ENCODE measurements at places on chromosomes 11 and 22.

DNA sequence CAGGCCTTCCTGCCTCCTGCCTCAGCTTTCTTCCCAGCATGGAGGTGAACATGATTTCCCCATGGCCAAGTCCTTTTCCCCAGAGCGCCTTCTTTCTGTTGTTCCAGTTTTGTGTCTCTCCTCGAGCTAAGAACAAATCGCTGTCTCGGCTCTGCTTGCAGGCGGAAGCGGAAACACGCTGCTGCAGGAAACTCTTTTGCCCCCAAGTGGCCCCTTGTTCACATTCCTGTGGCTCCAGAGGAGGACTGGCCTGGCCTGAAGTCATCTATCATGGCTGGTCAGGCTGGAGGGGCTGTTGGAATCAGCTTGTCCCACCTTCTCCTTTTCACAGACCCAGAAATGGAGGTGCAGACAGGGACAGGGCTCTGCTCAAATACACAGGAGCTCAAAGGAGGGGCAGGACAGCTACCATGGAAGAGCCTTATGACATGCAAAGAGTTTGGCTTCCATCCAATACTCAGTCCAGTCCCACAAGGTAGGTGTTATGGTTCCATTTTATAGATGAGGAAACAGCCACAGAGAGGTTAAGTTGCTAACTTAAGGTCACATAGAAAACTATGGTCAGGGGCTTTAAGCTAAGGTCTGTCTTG, 182.2 kb upstream of the SYT13 start:
- no peak for DNase-seq

GRCh38 chr11:128905345-128906184, 14.4 kb downstream of the KCNJ5 start:
- DNase-seq: no peak

DNA sequence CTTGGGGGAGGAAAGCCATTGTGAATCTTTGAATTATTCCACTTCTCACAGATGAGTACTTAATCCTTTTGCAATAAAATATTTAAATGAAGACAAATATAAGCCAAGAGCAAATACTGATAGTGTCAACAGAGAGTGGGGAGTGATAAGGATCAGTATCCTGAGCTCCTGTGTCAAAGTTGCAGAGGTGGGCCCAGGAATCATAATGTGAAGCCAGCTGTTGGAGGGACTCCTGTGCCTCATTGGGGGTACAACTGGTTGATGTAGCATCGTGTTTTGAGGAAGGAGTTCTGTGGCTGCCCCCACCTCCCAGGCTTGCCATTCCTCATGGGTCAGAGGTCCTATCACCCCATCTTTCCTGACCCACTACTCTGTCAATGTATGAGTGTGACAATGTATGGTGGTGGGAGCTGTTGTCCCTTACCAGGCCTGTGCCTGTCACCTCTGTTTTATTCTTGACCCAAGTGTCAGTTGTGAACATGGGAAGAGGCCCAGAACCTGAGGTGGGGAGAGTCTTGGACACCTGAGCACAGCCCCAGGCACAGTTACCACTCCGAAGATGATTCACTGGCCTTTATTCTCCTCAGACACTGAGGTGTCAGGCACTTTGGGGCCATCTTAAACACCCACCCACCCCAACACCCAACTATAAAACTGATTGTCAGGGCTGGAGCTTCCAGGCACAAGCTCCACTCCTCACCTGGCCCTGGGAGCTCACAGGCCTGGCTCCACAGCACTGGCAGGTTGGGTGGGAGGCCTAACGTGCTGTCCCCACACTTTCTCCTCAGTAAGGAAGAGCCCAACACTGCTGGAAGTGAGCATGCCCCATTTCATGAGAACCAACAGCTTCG, 38.4 kb downstream of the KCNQ1OT1 start:
- no peak for DNase-seq

DNA sequence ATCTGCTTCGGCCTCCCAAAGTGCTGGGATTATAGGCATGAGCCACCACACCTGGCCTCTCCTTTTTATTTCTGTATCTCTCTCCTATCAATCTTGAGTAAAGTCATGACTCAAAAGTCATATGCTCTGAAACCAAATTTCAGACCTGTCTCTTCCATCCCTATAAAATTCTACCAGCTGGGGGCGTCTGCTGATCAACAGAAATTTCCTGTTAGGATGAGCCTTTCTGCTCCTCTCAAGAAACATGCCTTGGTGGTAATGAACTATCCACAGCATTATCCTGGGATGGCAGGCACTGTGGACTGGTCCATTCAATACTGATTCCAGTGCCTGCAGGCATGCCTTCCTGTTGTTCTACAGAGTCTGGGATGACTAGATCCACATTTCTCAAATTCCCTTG, 472.6 kb downstream of the NELL1 start:
- DNase-seq: no peak

DNA sequence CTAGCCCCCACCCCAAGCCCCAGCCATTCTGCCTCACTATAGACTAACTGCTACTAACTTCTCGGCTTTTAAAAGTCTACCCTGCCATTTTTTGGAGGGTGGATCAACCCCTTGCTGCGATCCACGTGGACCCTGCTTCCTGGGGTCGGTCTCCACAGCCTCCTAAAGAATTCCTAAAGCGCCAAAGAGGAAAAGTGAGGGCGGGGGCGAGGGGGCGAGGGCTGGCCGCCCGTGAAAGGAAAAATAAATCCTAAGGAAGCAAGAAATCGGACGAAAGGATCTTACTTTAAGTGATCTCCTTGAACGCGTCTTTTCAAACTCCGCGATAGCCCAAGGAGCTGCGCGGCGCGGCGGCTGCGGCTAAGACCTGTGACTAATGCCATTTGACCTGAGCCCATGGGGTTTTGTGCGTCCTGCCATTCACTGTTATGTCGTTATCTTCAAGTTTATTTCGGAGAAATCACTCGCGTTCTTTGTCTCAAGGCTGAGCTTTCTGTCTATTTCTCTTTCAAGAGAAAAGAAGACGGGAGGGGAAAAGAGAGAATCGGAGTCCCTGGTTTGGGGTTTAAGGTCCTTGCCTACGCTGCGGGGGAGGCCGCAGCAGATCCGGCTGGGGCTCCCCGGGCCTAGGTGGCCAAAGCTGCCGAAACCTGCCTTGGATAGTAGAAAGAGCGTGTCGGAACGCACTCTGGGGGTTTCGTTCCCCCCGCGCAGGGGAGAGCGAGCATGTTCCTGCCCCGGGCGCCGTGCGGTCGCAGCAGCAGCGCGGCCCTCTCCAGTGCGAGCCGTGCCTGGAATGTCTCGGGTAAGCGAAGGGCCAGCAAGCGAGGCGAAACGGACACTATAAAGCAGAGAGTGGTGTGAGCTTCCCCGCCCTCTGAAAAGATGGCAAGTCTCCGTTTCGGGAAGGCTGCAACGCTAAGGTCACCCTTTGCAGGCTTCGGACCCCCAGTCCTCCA, 2.8 kb upstream of the DBX1 start:
- DNase-seq: no peak

- no peak for DNase-seq
Measured at GRCh38 chr11:65506290-65506771, 7.5 kb downstream of the MALAT1 start.

DNA sequence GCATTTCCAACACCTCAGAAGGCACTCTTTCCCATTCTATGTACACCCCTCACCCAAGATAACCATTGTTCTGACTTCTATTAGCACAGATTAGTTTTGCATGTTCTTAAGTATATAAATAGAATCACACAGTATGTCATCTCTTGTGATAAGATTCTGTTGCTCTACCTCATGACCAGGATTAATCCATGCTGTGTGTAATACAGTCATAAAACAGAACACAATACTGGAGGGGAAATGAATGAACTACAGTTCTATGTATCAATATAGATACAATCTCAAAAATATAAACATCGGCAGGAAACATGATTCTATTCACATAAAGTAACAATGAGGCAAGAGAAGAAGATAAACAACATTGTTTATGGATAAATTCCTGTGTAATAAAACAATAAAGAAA, 151.5 kb downstream of the ATG16L2 start:
- no peak for DNase-seq

DNA sequence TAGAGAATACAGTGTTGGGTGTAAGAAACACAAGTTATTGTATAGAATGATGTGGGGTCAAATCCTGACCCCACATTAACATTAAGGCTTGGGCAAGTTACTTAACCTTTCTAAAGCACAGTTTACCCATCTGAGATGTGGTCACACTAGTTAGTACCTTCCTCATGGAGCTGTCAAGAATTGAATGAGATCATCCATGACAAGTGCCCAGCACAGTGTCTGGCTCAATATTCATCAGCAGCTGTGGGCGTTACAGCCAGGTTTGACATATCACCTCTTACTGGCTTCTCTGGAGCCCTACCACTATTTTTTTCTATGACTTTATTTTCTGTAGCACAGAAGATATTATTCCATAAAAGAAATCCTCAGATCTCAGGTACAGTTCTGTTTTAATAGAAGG, 57.2 kb downstream of the SC5D start:
- no peak for DNase-seq

- no peak for DNase-seq
Measured at GRCh38 chr11:14672635-14673034, 29.0 kb downstream of the PDE3B start.

- DNase-seq: no peak
Measured at GRCh38 chr11:120144501-120144900, 6.6 kb upstream of the TRIM29 start.

- peak; percentile 35 for DNase-seq
Measured at GRCh38 chr22:37906364-37907008, 389 bp downstream of the MICALL1 start.

- DNase-seq: no peak
Measured at GRCh38 chr11:73972620-73973449, 9.8 kb downstream of the UCP2 start.

DNA sequence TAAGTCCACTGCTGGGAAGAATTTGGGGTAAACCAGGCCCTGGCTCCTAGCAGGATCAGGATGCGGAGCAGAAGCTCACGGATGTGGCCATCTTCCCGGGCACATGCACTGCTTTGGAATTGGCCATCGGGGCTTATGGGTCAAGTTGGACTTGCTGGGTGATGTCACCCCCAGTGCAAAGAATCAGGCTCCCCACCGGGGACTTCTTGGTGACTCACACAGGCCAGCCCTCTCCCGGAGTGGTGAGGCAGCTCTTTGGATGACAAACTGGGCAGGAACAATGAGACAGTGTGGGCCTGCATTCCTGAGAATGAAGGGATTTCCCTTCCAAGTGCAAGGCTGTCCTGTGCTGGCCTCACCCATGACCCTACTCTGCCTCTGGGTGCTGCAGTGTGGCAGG, 128.8 kb upstream of the ANO1 start:
- peak; percentile 15 for DNase-seq

- no peak for DNase-seq
Measured at GRCh38 chr11:45974806-45975205, 52.4 kb downstream of the LARGE2 start.

GRCh38 chr11:126841999-126842398, 158.6 kb downstream of the KIRREL3 start:
- no peak for DNase-seq

DNA sequence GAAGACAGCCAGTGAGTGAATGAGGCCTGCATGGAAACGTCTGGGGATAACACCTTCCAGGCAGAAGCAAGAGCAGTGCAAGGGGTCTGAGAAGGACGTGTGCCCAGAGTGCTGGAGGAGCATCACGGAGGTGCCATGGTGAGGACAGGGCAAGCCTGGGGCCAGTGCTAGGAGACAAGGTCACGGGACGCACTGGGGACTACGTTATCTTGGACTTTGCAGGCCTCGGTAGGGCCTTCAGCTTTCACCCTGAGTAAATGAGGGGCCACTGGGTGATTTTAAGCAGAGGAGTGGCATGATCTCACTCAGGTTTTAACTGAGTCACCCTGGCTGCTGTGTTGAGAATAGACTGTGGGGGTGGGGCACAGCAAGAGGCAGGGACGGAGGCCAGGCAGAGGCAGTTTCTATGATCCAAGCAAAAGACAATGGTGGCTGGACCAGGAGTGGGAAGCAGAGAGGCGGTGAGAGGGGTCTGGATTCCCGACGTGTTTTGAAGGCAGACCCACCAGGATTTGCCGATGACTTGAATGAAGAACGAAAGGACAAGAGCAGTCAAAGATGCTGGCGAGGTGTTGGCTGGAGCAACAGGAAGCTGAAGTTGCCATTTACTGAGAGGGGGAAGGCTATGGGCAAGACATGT, 102.7 kb upstream of the PARVA start:
- DNase-seq: no peak

DNA sequence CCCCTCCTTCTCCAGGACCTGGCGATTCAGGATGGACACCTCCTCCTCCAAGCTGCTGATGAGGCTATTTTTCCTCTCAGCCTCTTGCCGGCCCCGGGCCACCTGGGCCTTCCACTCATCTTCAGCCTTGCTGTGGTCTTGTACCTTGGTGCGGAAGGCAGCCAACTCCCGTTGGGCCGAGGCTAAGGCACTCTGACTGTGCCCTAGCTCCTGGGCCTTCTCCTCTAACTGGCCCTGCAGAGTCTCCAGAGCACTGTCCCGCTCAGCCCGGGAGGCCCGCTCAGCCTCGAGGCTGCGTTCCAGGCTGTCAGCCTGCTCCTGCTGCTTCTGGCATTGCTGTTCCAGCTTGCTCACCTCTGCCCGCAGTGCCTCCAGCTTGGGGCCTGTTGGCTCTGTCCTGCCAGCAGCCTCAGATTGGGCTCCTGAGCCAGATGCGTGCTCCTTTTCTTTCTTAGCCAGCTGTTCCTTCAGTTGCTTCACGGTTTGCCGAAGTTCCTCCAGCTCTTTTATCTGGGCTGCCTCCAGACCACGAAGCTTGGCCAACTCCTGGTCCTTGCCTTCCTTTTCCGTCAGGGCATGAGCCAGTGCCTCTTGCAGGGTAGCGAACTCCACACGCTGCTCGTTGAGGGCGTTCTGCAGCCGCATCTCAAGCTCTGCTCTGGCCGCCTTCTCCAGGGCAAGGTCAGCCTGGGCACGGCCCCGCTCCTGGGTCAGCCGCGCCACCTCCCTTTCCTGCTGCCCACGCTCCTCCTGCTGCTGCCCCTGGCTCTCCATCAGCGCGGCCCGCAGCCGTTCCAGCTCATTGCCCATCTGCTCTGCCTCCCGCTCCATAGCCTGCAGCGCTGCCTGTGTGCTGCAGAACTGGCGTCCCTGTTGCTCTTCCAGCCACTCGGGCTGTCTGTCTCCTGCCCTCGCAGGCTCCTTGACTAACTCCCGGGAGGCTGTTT, 15.3 kb downstream of the IL18BP start:
- no peak for DNase-seq

DNA sequence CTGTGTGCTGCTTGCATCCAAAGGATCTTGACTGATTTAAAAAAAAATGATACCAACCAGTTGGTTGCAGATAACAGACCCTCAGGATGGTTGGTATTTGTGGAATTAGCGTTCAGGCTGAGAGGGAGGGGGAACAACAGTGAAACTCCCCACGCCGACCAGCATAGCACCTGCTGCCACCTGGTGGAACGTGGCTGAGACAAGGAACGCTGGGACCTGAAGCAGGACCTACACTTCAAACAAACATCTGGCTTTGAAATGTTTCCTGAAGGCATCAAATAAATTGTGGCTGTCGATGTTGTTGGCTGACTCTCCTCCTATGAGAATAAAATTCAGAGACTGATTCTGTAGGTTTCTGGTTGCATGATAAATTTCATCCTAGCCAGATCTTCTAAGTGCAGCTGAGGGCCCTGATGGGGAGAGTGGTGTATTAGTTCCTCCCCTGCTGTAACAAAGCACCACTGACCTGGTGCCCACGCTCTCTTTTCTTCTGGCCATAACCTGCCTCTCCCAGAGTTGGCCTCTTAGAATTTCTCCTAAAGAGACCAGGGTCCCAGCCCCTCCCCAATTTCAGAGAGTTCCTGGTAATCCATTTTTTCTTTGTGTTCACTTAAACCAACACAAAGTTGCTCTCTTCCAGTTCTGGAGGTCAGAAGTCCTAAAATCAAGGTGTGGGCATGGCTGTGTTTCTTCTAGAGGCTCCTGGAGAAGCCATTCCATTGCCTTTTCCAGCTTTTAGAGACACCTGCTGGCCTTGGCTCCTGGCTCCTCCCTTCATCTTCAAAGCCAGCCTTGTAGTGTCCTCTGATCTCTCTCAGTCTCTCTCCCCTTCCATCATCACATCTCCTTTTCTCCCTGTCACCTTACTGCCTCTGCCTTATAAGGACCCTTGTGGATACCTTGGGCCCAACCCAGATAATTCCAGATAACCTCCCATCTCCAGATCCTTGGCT, 17.3 kb downstream of the APOL2 start:
- no peak for DNase-seq

Measured in left ventricle myocardium inferior (tissue), 1 donor.